NCI-H187 treated with DMSO at 0.1 percent for 48 hours (cell line): ENCODE measurements at places on chromosomes 5 and 9.

DNA sequence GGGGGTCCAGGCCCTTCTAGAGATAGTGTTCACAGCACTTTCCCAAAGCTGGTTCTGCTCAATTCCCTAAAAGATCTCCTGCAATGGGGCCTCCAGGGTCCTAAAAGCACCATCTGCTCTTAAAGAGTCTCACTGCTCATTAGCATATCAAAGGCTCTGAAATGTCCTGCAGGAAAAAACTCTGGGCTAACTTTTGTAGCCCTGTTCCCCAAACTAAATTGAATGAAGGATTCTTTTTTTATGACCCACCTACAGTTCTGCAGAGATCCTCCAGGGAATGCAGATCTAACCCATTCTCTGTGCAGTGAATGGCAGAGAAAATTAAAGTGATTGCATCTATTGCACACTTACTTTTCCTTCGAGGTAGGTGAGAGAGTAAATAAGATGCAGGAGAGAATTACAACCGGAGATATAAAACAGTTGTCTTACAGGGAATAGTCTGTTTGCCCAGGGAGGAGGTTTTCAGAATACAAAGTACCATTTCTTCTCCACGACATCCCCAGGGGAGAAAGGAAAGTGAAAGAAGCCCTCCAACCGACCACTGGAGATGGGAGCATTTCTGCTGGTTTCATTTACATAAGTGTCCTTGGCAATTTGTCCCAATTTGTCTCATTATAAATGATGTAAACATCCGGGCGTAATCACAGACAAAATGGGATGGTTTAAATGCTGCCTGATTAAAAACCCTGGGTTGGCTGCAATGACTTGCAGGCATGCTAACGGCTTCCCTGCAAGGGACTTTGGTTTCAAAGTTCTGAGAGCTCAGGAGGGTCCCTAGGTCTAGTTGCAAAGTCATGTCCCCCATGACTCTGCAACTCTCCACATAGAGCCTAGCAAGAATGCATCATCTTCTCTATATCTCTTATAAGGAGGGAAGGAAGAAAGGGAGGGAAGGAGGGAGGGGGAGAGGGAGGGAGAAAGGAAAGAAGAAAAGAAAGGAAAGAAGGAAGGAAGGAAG is 114.0 kb downstream of the KCNIP1 start:
- DNase-seq = no peak

DNA sequence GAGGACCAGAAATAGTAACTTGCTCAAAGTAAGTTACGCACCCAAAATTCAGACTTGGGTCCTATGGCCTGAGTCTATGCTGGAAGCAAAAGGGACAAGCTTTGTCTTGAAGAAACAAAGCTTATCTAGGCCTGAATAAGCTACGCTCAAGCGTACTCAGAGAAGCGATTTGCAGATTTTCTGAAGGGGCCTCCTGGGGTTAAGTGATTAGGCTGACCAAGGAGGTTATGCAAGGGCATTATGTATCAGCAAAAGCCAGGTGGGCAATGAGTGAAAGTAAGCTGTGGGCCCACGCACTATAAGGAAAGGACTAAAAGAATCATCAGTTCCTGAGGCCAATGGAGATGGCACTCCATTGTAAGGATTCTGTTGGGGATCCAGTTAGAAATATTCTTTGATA is 122.1 kb downstream of the SNX18 start:
- DNase-seq = no peak

DNA sequence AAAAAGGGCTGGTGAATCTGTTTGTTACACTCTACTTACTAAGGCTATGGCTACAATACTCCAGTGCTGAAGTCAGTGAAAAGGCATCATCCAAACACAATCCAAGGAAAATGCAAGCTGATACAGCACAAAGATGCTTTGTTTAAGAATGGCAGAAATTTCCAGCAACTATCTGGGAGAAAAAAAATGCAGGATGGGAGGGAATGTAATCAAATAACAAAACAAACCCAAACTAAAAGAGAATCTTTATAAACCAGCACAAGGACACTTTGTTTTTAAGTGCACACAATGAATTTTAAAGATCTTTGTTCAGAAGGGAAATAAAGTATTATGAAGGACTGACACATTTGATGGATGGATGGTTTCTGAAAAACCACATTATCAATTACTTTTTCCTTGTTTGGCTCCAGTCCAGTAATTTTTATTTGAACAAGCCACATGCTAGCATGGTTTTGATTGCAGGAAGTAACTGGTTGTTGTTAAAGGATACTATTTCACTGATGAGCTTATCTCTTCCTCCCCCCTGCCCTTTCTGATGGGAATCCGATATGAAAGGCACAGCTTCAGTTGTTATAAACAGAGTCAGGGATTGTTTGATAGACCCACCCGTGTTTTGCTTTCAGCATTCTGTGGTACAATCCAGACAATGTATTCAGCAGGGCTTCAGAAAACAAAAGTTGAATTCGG is 12.1 kb upstream of the TLE4 start:
- no peak for DNase-seq

DNA sequence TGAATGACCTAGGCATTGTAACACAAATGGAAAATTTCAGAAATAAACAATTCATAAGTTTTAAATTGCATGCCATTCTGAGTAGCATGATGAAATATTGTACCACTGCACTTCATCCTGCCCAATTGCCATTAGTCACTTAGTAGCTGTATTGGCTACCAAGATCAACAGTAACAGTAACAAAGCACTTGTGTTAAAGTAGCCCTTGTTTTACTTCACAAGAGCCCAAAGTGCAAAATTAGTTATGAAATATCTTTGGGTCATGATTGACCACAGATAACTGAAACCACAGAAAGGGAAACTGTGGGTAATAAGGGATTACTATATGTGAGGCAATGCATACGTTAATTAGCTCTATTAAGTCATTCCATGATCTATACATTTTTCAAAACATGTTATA is 33.3 kb upstream of the RORB start:
- no peak for DNase-seq

GRCh38 chr5:37723162-37723961 is 116.5 kb downstream of the GDNF start:
- DNase-seq = no peak

- no peak for DNase-seq
Observed at GRCh38 chr5:58245476-58245840, 214.4 kb downstream of the PLK2 start.

DNA sequence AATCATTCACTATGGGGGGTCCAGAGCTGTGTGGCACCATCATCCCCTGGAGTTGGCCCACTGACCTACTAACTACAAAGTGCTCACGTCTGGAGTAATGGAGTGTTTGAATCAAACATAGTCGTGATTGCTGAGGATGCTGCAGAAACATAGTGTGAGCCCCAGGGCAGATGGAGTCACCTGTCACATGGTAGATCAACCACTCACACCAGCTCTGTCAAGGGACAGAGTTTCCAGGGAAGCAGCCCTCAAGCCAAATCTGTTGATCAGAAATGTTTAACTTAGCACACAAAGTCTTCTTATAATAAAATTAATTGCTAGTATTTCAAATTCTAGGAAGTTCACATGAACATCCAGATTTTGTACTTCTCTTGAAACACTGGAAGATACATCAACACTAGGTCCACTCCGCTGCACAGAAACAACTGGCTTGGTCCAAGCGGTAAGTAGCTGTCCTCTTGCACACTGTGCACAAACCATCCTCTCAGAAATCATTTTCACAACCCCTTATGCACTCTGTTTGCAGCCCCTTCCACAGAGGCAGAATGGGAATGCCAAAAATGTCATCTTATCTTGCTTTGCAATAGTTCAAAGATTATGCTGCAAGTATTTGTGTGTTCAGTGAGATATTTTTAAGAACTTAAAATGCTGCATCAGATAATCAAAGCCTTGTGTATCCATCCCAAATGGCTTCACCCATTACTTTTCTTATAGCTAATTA is 191.0 kb downstream of the EPB41L4A start:
- DNase-seq = no peak

DNA sequence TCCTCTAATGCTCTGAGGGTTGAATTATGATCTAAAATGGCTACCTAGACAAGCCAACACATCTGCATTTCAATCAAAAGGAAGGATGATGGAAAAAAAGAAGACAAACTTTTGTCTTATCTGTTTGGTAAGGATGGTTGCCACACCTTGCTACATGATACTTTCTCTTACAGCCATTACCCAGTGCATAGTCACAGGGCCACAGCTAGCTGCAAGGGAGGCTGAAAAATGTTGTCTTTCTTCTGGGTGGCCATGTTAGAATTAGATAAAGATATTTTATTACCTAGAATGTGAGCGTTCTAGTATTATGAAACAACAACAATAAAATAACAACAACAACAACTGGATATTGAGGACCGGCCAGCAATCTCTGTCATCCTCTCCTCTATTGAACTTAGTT is 4.7 kb upstream of the AOPEP start:
- no peak for DNase-seq

DNA sequence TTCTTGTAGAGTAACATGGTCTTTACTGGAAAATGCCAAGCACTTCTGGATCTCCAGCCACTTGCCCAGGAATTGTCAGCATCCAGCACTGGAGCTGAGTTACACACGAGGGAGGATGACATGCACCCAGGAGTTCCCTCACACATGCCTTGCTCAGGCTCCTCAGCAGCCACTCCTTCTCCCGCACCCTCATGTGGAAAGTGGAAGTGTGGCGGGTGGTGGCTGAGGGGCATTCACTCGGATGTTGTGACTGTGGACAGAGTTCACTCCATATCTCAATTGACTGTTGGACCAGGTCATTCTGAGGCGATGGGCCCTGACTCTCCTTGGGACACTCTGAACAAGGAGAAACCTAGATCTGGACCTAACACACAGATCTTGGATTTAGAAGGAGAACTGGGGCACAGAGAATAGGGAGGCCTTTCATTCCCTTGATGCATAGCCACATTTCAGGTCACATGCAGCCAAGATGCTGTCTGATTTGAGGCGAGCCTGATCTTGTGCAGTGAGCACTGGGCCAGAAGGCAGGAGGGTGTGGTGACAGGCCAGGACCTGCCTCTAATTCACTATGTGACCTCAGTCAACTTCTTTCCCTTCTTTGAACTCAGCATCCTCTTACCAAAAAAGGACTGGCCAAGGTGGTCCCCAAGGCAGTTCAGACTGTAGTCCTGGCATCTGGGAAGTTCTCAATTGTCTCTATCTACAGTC is 62.1 kb downstream of the CYSTM1 start:
- no peak for DNase-seq

- DNase-seq = no peak
Observed at GRCh38 chr9:138051586-138052321, 174.2 kb downstream of the CACNA1B start.

DNA sequence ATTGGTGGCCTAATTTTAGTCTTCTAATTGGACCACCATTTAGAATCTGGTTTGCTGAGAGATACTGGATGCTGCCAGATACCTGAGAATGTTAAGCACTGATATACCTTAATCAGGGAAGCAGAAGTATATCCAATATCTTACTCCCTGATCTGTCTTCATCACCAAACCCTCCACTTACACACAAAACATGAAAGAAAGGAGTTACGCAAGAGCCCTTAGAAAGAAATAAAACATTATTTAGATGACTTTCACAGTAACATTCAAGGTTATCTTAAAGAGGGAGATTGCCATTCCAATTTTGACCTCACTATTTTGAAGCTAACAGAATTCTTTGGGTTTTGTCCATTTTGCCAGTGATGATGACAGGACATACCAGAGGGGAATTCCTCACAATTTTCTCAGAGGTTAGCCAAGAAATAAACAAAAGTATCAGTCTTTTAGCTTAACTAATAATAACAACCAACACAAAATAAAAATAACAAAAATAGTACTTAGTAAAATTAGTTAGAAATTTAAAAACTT is 496.1 kb downstream of the NFIB start:
- DNase-seq = no peak

GRCh38 chr9:69180670-69181069 is 6.6 kb downstream of the TJP2 start:
- DNase-seq = no peak

DNA sequence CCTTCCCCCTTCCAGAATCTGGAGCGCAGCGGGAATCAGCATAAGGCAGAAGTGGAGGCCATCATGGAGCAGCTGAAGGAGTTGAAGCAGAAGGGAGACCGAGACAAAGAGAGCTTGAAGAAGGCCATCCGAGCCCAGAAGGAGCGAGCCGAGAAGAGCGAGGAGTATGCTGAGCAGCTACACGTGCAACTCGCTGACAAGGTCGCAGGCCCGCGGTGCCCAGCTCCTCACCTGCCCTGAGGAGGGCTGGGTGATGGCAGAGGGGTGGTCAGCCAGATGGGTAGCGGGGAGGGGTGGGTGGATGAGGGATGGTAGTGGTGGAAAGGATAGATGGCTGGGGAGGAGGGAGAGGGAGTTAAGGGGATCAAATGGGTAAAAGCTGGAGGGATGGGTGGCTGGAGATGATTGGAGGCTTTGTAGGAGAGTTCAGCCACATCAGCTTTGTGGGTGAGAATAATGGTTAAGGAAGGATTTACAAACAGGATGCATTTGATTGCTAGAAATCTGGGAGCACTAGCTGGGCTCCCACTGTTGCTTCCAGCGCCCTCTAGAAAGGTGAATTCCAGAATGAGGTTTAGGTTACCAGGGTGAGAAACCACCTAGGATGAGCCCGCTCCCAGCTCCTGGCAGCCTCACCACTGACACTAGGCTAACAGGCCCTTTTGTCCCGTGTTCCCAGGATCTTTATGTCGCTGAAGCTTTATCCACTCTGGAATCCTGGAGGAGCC is 19.7 kb upstream of the GLE1 start:
- no peak for DNase-seq
